ENCODE measurements at places on chromosomes 3 and 15. TPM values are rescaled to one million over a fixed set of nuclear protein-coding genes. Genes with fewer than 3 reads are reported as not detected.
A peak's percentile ranks its signal among the peaks of the same experiment; 100 is the strongest.

The PPM1L gene
- total RNA-seq: 5.7 TPM

The AADACL2 gene
- total RNA-seq: not detected

The ST8SIA2 gene
- total RNA-seq: 11.8 TPM

The ST6GAL1 gene
- total RNA-seq: 53.5 TPM

The CFAP161 gene
- not detected for total RNA-seq

The IL17RD gene
- 33.4 TPM for total RNA-seq

The PRKAR2A gene
- 40.8 TPM for total RNA-seq

The DUOXA1 gene
- not detected for total RNA-seq

The NOX5 gene
- total RNA-seq: not detected

The PDZRN3 gene
- 7.4 TPM for total RNA-seq

The NLGN1 gene
- total RNA-seq: 8.8 TPM

The CFAP20DC gene
- total RNA-seq: 9.9 TPM

The FAM107A gene
- total RNA-seq: 0.07 TPM

The FES gene
- 13.6 TPM for total RNA-seq

DNA sequence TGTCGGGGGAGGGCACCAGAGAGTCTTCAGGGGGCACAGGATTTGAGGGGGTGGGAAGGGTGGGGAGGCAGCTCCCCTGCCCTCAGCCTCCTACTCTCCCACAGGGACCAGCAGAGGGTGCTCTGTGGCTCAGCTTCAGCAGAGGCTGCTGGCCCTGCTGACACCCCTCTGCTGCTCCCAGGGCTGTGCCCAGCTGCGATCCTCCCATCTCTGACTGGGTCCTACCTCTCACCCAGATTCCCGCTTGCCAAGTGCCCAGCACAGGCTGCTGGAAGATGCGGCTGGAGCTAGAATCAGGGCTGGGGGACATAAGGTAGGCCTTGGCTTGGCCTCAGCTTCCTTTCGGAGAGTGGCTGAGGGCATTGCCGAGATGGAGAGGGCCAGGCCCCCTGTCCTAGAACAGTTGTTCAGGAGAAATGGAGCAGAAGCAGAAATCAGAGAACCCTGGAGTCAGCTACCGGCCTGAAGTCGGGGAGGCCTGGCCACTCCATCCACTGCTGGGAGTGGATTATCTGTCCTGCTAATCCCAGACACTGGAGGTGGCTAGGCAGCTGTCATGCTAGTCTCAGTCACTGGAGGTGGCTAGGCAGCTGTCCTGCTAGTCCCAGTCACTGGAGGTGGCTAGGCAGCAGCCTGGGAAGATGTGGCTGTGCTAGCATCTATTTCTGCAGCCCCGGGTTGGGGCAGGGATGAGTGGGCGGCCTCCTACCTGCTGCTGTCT, 3.9 kb downstream of the GRM2 start:
- peak; percentile 88 for DNase-seq

DNA sequence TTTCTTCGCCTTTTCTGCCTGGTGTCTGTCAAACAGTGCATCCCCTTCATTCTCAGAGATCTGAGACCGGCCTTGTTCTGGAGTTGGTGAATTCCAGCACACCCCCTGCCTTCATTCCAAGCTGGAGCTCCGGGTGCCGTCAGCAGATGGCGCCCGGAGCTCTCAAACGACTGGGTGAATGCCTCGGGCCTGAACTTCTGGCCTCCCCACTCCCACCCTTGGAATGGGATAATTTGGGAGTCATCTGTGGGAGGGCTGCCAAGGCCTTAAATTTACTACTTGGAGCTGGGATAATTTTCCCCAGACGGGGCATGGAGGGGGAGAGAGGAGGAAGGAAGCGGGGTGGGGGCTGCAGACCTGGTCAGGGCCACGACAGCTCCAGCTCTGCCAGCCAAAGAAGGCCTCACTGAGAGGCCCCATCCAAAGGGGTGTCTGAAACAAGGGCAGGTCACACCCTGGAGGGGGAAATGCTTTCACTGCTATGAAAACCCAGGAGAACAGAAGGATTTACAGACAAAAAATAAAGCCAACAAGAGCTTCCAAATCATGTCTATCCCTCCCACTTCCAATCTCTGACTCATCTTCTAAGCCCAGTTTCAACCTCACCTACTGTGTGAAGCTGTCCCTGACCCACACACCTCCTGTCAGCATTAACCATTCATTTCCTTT, 187.9 kb downstream of the OPA1 start:
- DNase-seq: peak; percentile 86

DNA sequence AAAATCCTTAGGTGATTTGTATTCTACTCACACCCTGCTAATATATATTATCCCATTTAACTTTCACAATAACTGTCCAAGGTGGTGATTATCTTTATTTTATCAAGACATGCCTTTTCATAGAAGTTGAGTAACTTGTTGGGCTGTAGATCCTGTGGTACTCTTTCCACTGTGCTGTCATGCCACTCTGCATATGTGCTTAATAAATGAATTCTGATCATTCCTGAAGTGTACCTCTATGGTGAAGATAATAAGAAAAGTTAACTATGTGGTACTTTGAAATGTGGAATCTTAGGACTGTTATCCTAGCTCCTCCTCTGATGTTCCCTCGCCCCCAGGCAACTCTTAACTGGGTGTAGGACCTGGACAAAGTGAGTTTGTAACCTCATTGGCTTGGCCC, 5.2 kb downstream of the SNRK start:
- no peak for DNase-seq

- DNase-seq: no peak
Measured at GRCh38 chr3:43759297-43759782, 68.6 kb downstream of the ABHD5 start.

DNA sequence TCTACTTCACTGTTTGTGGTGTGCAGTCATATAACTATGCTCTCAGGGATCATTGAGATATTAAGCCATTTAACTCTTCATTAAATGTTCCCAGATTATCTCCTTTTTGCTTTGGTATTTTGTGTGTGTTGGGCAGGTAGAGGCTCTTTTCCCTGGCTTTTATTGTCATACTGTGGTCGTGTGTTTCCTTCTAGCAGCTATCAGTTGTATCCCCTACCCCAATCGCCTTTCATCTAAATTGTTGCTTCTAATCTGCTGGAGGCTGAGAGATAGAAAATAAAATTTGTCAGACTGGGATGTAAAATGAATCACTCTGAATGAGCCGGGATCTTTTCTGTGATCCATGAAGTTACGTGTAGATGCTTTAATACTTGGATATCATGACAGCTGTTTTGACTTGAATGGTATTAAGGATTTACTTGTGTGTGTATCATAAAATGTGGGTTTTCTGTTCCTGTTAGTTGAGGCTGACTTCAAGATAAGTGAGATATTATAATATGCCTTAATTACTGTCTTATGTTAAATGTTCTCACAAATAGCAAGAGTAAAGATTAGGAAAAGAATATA, 9.2 kb downstream of the NFKBIZ start:
- no peak for DNase-seq

DNA sequence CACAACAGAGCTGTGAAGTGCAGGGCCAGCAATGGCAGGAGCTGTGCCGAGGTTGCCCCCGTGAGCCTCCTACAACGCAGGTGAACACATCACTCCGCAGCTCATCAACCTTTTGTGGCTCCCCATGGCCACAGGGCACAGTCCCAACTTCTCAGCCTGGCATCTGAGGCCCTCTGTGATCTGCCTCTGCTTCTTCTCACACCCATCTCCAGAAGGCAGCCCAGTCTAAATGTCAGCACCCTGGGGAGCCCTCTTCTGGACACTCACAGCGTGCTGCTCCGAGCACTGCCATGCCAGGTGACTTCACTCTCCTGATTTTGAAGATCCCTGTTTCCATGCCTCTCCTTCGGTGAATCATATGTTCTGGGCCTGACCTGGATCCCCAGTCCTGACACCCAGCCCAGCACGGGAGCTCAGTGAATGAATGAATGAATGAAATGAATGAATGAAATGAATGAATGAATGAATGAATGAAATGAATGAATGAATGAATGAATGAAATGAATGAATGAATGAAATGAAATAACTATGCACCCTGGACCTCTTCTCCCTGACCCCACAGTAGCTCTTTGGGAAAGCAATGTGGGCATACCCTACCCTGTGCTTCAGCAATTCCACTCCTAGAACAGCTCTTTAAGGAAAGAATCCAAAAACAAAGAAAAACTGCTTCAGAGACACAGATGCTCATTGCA, 17.9 kb upstream of the SKIC8 start:
- no peak for DNase-seq

GRCh38 chr15:99264125-99264524, 12.8 kb downstream of the LRRC28 start:
- DNase-seq: no peak

- no peak for DNase-seq
Measured at GRCh38 chr3:151537726-151538125, 76.9 kb upstream of the IGSF10 start.

DNA sequence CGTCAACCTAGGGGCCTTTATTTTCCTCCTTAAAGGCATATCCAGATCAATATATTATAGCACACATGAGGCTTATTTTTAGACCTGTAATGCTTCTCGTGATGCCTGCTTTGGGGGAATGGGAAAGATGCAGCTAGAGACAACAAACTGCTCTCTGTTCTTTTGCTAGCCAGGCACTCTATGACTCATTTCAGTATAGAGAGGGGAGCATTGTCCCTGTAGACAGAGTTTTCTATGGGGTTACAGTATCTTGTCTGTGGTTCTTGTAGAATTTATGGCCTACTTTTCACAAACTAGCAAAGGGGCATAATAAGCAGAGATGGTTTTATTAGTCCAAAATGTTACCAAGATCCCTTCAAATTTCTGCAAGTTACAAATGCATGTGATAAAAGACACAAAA, 305.6 kb downstream of the LSAMP start:
- DNase-seq: no peak

- no peak for DNase-seq
Measured at GRCh38 chr15:83250781-83251180, 33.7 kb downstream of the BNC1 start.

GRCh38 chr15:42499858-42500609, 4.6 kb downstream of the SNAP23 start:
- DNase-seq: no peak

DNA sequence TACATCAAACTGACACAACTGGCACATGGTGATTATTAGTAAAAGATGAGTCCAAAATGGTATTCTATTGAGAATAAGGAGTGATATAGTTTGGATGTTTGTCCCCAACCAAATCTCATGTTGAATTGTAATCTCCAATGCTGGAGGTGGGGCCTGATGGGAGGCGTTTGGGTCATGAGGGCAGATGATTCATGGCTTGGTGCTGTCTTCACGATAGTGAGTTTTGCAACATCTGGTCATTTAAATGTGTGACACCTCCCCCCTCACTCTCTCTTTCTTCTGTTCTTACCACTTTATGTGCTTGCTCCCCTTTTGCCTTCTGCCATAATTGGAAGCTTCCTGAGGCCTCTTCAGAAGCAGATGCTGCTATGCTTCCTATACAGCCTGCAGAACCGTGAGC, 90.6 kb downstream of the RSL24D1 start:
- no peak for DNase-seq

DNA sequence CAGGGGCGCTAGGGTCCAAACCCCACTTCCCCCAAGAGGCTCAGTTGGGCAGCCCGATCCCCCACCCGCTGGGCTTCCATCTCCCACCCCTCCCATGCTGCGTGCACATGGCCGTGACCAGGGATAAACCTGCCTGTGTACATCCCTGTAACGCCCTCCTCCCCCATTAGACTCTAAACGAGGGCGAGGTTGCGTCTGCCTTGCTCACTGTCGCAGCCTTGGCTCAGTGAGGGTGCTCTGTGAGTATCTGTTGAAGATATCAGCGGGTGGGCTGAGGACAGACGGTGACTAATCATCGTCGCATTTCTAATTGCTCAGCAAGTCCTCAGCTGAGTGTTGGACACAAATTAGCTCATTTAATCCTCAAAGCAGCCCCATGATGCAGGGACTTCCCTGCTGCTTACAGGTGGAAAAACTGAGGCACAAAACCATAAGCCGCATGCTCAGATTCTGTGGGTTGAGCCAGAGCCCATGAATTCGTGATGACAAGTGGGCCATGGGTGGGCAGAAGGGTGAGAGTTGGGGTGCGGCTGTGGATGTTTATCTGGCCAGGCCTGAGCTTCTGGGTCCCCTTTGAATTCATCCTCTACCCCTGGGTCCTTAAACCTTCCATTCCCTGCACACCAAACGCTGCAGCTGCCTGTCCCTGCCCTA, 26.0 kb downstream of the FBLN2 start:
- no peak for DNase-seq

- peak; percentile 19 for DNase-seq
Measured at GRCh38 chr3:171187706-171188290, 161.3 kb upstream of the SLC2A2 start.

DNA sequence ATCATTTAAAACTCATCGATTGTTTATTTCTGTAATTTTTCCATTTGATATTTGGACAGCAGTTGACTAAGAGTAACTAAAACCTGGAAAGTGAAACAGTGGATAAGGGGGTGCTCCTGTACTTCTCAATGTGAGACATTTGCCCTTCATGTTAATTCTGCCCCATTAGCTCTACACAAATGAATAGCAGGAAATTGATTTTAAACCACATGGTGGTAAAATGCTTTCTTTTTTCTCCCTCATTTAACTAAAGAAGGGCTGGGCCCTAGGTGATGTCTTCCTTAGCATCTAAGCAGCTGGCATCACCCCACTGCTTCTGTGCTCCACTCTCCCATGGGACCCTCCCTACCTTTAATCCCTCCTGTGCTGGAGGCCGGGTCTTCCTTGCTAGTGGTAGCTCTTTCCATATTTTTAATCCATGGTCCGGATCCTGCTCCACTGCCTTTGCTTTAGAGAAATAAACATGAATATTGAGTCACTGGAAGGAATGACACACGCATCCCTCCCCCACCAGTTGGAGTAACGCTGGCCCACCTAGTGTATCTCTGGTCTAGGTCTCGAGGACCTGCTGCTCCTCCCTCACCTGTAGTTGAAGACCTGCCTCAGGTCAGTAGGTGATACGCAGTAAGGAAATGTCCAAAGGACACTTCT, 30.2 kb upstream of the LAMP3 start:
- DNase-seq: no peak

- no peak for DNase-seq
Measured at GRCh38 chr15:100167884-100168375, 173.8 kb downstream of the ADAMTS17 start.

DNA sequence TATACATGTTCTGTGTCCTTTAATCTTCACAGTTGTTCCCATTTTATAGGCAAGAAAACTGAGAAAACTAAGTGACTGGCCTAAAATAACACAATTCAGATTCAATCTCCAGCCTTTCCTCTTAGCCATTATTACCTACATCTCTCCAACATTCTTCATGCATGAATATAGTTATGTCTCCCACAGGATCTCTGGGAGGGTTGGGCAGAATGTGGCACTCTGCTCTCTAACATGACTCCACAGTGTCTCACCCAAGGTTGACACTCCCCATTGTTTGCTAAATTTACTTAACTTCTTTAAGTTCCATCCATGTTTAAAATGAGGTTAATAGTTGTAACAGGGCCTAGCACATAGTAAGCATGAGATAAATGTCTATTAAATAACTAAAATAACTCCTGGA, 276.3 kb downstream of the ERC2 start:
- no peak for DNase-seq

DNA sequence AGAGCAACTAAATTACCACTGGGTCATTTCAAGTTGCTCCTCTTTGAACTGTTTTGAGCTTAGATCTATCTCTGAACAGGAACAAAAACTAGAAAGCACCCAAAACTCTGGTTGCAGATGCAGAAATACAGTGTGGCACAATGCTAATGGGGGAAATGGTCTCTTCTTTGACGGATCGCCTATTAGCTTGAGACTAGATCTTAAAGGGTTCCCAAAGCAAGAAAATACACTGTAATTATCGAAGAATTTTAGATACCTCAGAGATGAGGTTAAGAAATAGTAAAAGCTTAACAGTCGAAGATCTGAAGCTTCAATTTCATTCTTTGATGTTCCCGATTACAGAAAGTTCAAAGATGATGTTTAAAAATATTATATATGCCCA, 818 bp downstream of the PPP1R2 start:
- no peak for DNase-seq

- DNase-seq: no peak
Measured at GRCh38 chr15:58698887-58699641, 50.4 kb downstream of the ADAM10 start.

Data from H7 (cell line).